ENCODE measurements at places on chromosomes 4 and X.

DNA sequence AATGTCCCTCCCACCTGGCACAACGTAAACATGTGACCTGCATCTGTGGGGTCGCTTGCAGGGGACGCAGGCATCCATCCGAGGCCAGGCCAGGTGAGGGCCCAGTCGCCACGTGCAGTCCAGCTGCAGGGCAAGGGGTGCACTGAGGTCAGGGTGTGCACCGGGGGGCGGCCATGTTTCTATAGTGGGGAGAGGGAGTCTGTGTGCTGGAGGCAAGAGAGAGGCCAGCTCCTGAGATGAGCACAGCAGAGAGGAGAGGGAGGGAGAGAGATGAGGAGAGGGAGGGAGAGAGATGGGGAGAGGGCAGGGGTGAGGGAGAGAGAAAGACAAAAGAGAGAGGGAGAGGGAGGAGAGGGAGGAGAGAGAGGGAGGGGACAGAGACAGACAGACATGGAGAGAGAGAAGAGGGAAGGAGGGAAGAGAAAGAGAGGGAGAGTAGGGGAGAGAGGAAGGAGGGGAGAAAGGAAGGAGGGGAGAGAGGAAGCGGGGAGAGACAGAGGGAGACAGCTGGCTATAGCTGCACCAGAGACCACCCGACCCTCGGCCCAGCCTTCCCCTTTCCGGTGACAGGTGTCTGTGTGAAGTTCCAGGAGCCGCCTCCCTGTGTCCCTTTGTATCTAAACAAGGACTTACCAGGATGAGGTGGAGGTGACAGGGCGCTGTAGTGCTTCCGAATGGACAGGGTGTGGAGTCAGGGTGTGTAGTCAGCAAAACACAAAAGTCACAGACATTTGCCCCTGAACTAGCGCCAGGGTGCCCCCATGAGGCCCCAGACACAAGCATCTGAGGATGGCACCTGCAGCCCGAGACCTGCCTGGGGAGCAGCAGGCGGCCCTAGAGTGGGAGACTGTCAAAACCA is 68.7 kb downstream of the ADRA2C start:
- DNase-seq, result no peak

DNA sequence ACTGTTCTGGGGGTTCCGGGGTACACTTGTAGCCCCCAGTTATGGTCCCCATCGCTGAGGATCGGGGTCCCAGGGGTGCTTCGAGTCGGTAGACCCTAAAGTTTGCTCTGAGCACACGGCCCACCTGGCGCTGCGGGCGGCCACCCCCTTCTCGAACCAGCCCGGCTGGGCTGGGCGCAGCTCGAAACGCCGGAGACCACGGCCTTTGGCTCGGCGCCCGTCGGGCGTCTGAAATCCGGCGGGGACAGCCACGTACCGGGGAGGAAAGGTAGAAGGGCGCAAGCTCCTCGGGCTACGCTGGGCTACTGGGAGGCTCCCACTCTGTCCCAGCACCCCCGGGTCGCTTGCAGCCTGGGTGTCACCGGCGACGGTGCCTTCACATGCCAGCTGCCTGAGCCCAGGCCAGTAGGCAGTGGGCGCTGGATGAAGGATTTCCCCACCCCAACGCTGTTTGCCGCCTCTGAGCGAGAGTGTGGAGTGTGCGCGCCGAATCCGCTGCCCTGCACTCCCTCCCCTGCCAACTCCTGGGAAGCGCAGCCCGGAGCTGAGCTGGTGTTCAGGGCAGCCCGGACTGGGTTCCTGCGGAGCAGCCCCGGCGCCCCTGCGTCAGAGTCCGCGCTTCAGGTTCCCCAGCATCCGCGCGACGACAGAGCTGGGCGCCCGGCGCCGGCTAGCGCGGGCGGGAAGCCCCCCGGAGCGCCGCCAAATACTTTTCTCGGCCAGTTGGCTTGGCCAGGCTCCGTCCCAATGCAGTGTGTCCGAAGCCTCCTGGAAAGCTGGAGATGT is 637 bp downstream of the MAMLD1 start:
- peak; percentile 5 for DNase-seq

- DNase-seq, result no peak
These were observed 182.3 kb downstream of the RPA4 start for GRCh38 chrX:97065973-97066372.

- no peak for DNase-seq
These were observed 614 bp downstream of the BEX3 start for GRCh38 chrX:103376979-103377324.

- no peak for DNase-seq
These were observed 169.4 kb downstream of the GLUD2 start for GRCh38 chrX:121216641-121217374.

DNA sequence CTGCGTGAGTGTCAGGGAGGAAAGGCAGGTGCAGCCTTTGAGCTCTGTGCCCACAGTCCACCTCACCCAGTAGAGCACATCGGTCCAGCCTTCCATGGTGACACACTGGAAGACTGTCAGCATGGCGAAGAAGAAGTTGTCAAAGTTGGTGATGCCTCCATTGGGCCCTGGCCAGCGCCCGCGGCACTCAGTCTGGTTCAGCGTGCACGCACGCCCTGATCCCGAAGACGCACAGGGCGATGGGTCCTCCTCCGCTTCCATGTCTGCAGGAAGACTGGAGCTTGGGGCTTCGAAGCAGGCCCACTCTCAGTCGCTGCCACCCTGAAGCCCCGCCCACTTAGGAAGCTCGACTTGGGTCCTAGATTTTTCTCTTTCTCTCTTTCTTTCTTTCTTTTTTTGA is 5.0 kb downstream of the CACNA1F start:
- no peak for DNase-seq

DNA sequence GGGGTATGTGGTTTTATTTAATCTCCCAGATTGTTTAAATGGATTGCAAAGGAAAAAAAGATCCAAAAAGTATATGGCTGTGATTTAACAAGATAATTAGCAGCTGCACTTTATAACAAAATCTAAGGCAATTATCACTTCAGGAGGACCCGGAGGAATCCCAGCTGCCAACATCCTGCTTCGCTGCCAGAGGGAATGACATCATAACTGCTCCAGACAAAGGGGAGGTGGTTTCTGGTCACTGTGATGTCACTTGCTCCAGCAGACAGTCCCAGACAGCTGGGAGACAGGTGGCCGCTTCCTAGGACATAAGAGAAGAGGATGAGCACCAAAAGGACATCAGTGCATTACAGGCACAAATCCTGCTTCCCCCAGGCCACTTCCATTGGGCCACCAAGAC is 371.0 kb downstream of the BCOR start:
- DNase-seq, result no peak

GRCh38 chrX:119004920-119005524 is 30.6 kb downstream of the LONRF3 start:
- DNase-seq, result peak; percentile 18

DNA sequence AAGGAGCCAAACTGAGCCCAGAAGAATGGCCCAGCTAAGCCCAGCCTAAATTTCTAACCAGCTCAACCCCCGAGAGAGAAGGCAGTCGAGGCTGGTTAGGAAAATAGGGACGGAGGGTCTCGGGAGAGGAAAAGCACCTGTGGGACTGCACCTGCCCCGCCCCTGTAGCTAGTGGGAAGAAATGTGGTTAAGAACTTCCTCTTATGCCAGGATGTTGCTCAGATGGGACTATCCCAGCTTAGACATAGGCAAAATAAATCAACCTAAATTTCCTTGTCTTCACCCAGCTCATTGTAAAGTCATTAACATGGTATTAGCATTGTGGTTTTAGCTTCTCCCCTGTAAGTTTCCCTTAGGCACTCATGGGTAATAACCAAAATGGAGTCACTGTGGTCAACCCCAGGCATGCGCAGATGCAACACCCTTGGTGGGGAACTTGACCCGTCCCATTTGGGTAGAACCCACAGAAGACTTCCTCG is 86.8 kb downstream of the ZNF718 start:
- DNase-seq, result no peak

DNA sequence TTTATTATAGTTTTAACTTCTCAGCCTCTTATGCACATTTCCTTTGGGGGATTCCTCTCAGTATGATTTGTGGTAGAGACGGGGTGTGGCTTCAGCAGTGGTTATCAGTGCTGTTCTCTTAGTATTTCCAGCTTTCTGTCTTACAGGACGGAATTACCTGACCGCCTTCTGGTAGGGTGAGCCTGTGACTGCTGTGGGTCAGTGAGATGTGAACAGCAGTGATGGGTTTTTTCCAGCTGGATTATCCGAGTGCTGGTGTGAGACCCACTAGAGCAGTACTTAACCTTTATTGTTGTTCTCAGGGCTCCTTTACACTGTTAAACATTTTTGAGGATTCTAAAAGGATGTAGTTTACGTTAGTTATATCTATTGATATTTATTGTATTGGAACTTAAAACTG is 135.2 kb downstream of the SLIT2 start:
- no peak for DNase-seq

GRCh38 chr4:8334786-8335460 is 65.4 kb downstream of the HTRA3 start:
- DNase-seq, result no peak

- no peak for DNase-seq
These were observed 36.8 kb upstream of the TNIP3 start for GRCh38 chr4:121200795-121201472.

- DNase-seq, result no peak
These were observed 165.0 kb upstream of the GABRA2 start for GRCh38 chr4:46554760-46555465.

- no peak for DNase-seq
These were observed 62.3 kb downstream of the STAG2 start for GRCh38 chrX:124023838-124024238.

- no peak for DNase-seq
These were observed 101.7 kb downstream of the GATB start for GRCh38 chr4:151658959-151659600.
